ENCODE measurements at places on chromosomes 2 and 18.

DNA sequence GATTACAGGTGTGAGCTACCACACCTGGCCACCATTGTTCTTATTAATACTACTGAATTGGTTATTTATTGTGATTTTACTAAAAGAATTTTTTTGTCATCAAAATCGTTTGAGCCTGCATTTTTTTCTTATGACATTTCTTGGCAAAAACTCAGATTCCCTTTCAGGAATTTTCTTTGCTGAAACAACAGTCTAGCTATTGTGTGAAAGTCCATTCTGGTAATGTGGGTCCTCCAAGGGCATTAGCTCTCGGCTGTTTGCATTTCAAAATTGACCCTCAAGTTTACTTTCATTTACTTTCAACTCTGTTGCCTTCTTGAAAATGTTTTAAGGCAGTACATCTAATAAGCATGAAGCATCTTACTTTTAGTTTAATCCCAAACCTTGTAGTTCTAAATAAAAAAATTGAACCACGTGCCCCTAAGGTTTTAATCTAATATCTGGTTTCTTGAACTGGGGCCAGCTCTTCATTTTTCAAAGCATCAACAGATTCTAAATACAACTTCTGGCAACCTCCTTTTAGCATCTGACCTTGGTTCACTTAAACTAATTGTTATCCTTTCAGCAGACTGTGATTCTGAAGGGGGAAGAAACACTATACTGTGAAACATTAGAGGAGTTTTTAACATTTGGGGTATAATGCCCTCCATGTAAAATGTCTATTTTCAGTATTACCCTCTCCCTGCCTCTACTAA, 325.2 kb upstream of the RAB12 start:
- H3K36me3 ChIP-seq: no peaks in the 10 kb centered on the region
- DNase-seq: no peak
- no peaks in the 10 kb centered on the region for H3K27me3 ChIP-seq
- H3K27ac ChIP-seq: no peak overlapping the region

DNA sequence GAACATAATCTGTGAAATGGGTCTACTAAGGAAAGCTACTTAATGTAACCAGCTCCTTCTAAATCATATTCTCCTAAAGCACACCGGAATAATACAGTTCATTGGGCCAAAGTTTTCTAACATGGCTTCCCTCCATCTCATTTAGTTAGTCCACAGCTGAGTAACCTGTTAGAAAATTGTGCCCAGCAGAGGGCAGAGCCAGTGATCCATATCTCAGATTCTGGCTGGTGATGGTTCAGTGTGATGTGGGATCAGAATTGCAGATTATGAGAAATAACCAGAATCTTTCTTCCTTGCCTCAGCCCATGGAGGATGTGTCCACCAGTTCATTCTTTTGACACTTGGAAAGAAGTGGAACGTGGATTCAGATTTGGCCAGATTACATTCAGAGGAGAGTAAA, 9.4 kb upstream of the CTLA4 start:
- no peak overlapping the region for H3K4me3 ChIP-seq
- peaks cover 27% of the 10 kb centered on the region for H3K4me1 ChIP-seq
- H3K27ac ChIP-seq: no peak overlapping the region
- no peaks in the 10 kb centered on the region for H3K27me3 ChIP-seq

- no peak overlapping the region for H3K4me3 ChIP-seq
- H3K27me3 ChIP-seq: peaks cover 7% of the 10 kb centered on the region
- no peak for DNase-seq
- no peaks in the 10 kb centered on the region for H3K4me1 ChIP-seq
These were observed 312.4 kb upstream of the SOX11 start for GRCh38 chr2:5379811-5380210.

DNA sequence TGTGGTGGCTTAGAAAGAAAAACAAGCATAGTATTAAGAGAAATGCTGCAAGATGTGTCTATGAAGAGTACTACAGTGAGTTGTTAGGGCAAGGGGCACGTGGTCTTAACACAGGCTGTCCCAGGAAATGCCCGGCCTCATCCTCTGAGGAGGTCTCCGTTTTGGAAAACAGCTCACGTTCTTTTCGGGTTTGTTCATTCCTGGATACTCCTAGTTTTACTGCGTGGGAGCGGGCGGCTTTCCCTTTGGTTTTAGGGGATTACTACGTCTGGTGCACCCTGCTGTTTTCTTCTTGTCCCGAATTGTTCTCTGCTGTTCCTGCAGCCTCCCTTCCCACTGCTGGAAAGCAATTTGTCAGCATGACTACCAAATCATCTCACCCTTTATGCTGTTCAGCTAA, 55.5 kb upstream of the RAB6D start:
- H3K27me3 ChIP-seq: peaks cover 22% of the 10 kb centered on the region
- H3K4me3 ChIP-seq: no peak overlapping the region

- no peaks in the 10 kb centered on the region for H3K36me3 ChIP-seq
- H3K27me3 ChIP-seq: no peaks in the 10 kb centered on the region
- no peaks in the 10 kb centered on the region for H3K4me1 ChIP-seq
- H3K4me3 ChIP-seq: no peak overlapping the region
- H3K27ac ChIP-seq: no peak overlapping the region
- DNase-seq: no peak
These were observed 99.6 kb downstream of the SGPP2 start for GRCh38 chr2:222523783-222524544.

DNA sequence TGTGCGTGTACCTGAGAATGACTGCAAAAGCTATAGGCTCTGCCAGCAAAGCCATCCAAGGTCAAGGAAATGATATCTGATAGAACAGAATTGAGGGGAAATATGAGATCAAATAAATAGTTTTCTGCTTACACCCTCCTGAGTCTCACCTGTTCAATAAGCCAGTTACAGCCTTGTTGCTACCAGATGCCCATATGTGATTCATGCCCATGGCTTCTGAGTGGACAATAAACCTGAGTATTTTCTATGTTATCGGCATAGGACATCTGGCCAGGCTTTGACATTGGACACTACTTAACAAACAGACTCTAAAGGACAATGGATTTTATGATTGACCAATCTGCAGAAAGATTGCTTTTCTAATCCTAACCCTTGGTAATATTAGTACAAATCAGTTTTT, 297.9 kb downstream of the LRATD1 start:
- no peaks in the 10 kb centered on the region for H3K36me3 ChIP-seq
- no peak overlapping the region for H3K4me3 ChIP-seq
- DNase-seq: no peak
- H3K27ac ChIP-seq: no peak overlapping the region
- no peaks in the 10 kb centered on the region for H3K4me1 ChIP-seq

GRCh38 chr2:48415836-48416515, 114.0 kb upstream of the STON1 start:
- H3K27me3 ChIP-seq: peaks cover 3% of the 10 kb centered on the region
- H3K4me3 ChIP-seq: peak overlapping the region; percentile 62
- peak overlapping the region; percentile 81 for H3K27ac ChIP-seq

DNA sequence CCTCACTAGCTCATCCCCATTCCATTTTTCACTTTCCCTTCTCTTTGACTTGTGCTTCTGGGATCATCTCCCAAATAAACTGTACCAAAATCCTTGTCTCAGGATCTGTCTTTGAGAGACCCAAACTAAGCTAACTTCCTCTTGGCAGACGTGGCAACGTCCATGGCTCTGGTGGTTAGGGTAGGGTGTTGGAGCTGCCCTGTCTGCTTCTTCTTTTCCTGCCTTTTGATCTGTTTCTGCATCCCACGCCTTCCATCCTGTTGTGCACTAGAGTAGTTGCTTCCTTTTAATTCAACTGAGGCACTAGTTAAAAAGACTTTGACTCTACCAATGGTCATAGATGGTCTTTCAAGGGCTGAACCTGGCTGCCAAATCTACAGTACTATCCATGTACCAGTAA, 5.5 kb upstream of the MAP4K4 start:
- peaks cover 35% of the 10 kb centered on the region for H3K4me1 ChIP-seq
- no peak overlapping the region for H3K4me3 ChIP-seq
- peak overlapping the region; percentile 41 for H3K27ac ChIP-seq
- no peaks in the 10 kb centered on the region for H3K27me3 ChIP-seq

- H3K4me3 ChIP-seq: peak overlapping the region; percentile 5
- no peak for DNase-seq
- H3K36me3 ChIP-seq: peaks cover 6% of the 10 kb centered on the region
- H3K4me1 ChIP-seq: peaks cover 49% of the 10 kb centered on the region
These were observed 47.7 kb upstream of the TMEM247 start for GRCh38 chr2:46431481-46432235.

GRCh38 chr2:156935616-156936015, 321.9 kb upstream of the GALNT5 start:
- no peak overlapping the region for H3K4me3 ChIP-seq
- H3K4me1 ChIP-seq: no peaks in the 10 kb centered on the region
- no peak for DNase-seq
- no peaks in the 10 kb centered on the region for H3K27me3 ChIP-seq
- no peak overlapping the region for H3K27ac ChIP-seq

- H3K27me3 ChIP-seq: no peaks in the 10 kb centered on the region
- H3K36me3 ChIP-seq: no peaks in the 10 kb centered on the region
- DNase-seq: no peak
- H3K27ac ChIP-seq: peak overlapping the region; percentile 79
- peaks cover 16% of the 10 kb centered on the region for H3K4me1 ChIP-seq
- H3K4me3 ChIP-seq: peak overlapping the region; percentile 90
These were observed 12.4 kb downstream of the CNNM4 start for GRCh38 chr2:96772903-96773671.

- DNase-seq: no peak
- H3K36me3 ChIP-seq: peaks cover 3% of the 10 kb centered on the region
- H3K27me3 ChIP-seq: no peaks in the 10 kb centered on the region
- H3K4me3 ChIP-seq: peak overlapping the region; percentile 43
- peaks cover 9% of the 10 kb centered on the region for H3K4me1 ChIP-seq
These were observed 145.4 kb upstream of the RIOK3 start for GRCh38 chr18:23307567-23308295.

DNA sequence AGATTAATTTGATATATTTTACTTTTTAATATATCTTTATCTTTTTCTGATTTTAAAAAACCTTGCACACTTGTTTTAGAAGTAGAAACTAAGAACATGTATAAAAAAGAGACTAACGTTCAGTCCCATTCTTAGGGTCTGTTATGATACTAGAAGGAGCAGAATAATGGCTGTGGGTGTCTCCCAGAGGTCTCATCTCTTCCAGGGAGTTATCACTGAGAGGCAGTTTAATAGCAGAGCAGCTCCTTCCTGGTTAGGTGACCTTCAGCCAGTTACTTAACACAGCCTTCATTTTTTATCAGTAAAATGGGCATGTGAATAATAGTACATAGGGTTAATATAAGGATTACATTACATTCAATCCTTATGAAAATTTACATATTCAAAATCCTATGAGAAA, 40.6 kb downstream of the FBXO48 start:
- no peaks in the 10 kb centered on the region for H3K36me3 ChIP-seq
- H3K4me1 ChIP-seq: peaks cover 33% of the 10 kb centered on the region
- no peaks in the 10 kb centered on the region for H3K27me3 ChIP-seq
- no peak overlapping the region for H3K27ac ChIP-seq
- H3K4me3 ChIP-seq: no peak overlapping the region

DNA sequence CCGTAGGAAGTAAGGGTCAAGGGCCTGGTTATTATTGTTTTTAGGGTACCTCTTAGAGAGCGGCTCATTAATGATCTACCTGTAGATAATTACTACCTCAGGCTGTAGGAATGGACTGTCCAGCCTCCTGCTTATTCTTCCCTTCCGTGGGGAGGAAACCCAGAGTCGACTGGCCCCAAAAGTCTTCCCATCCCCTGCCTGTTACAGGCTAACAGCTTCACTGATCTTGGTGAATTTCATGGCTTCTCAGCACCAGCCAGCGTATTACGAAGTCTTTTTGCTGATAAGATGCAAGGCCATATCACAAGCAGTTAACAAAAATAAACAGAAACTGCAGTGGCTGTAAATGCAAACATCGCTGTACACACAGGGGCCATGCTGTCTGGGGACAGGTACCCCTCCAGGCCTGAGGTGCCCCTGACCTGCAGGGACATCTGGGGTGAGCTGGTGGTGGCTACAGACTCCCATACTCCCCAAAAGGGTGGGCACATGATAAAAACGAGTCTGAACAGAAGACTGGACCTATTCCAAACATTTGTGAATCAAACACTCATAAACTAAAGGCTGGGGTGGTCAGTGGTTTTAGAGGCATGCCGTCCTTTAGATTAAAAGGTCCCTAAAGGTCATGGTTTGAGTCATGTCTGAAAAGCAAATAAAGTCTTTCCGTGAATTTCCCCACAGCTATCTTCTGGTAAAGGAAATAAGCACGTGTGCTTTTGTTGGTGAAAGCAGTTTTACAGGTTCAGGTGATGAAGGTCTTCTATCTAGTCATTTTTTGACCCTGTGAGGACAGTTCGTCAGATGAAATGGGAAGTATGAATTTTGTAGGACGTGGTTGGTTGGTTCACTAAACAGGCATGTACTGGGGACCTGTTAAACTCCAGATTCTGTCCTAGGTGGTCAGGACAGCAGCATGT, 36.7 kb downstream of the TTC39C start:
- DNase-seq: no peak
- peaks cover 77% of the 10 kb centered on the region for H3K4me1 ChIP-seq
- H3K27me3 ChIP-seq: no peaks in the 10 kb centered on the region
- H3K36me3 ChIP-seq: no peaks in the 10 kb centered on the region

DNA sequence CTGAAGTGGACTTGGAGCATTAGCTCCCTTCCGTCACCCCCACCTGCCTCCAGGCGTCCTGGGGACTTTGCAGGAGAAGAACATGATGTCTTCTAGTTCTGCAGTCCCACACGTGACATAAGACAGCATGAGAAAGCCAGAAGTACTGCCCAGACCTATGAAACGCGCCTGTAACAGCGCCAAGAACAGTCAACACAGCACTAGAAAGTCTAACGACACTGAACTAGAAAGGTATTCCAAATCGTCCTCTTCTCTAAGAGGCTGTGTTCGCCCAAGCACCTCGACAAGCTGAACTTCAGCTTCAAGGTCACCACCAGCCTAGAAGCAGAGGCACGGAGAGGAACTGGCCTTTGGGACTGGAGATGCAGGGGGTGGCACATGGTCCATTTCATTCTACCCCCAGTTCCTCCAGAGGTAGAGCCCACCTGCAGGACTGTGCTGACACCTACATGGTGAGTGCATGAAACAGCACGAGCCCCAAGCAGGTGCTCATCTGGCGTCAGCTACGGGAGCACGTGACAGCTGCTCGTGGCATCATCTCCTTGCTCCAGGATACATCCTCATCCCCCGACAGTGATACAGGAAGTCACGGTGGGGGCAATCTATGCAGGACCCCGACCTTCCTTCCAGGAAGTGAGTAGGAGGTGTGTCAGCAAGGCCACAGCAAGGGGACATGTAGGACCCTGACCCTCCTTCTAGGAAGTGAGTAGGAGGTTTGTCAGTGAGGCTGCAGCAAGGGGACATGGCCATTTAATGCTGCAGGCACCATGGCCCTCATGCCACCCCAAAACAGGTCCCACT, 3.7 kb downstream of the HDAC4 start:
- no peaks in the 10 kb centered on the region for H3K36me3 ChIP-seq
- H3K27ac ChIP-seq: peak overlapping the region; percentile 55
- H3K4me3 ChIP-seq: peak overlapping the region; percentile 24
- H3K4me1 ChIP-seq: peaks cover 50% of the 10 kb centered on the region
- no peaks in the 10 kb centered on the region for H3K27me3 ChIP-seq
- peak; percentile 67 for DNase-seq

DNA sequence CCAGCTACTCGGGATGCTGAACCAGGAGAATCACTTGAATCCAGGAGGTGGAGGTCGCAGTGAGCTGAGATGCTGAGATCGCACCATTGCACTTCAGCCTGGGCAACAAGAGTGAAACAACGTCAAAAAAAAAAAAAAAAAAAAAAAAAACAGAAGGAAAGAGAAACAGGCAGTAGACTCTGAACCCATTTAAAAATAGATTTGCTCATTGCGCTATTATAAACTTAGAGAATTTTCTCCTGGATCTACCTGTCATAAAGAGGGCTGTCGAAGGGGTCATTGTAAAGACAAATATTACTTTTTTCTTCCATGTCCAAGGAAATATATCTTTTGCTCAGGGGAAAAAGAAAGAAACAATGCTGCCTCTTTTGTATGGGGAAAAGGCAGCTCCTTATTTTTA, 425.0 kb upstream of the ID2 start:
- H3K4me3 ChIP-seq: no peak overlapping the region
- H3K36me3 ChIP-seq: no peaks in the 10 kb centered on the region
- H3K27me3 ChIP-seq: no peaks in the 10 kb centered on the region
- H3K4me1 ChIP-seq: peaks cover 16% of the 10 kb centered on the region
- DNase-seq: no peak

All from naive thymus-derived CD8-positive, alpha-beta T cell (primary cell).